ENCODE measurements at places on chromosomes 12 and 14. TPM values are rescaled to one million over a fixed set of nuclear protein-coding genes. Genes with fewer than 3 reads are reported as not detected.

Gene SOCS2
- 40.8 TPM for total RNA-seq

Gene IFNG-AS1
- total RNA-seq = 0.25 TPM

- no peak overlapping the region for H3K4me3 ChIP-seq
- peaks cover 18% of the 10 kb centered on the region for H3K36me3 ChIP-seq
- no peaks in the 10 kb centered on the region for H3K27me3 ChIP-seq
- no peak overlapping the region for H3K27ac ChIP-seq
- no peak for DNase-seq
These were observed 6.1 kb downstream of the IFFO1 start for GRCh38 chr12:6549684-6550151.

DNA sequence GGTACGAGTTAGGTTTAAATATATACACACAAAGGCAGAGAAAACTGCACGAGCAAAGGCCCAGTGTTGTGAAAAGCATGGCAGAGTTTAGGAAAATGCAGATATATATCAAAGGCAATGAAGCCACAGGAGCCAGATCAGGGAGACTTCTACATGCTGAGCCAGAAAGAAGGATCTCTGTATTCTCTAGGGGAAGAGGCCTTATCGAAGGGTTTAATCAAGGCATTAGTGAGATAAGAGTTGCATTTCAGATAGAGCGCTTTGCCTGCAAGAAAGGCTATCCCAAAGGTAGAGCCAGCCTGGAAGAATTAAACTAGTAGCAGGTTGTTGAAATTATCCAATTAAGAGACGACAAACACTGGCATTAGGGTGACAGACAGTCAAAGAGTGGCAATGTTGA lies 7.6 kb downstream of the PTPRO start:
- H3K36me3 ChIP-seq = no peaks in the 10 kb centered on the region
- H3K4me3 ChIP-seq = no peak overlapping the region
- DNase-seq = no peak
- H3K27ac ChIP-seq = no peak overlapping the region

GRCh38 chr12:90015228-90015627 lies 306.6 kb upstream of the ATP2B1 start:
- no peaks in the 10 kb centered on the region for H3K36me3 ChIP-seq
- no peak for DNase-seq
- no peak overlapping the region for H3K27ac ChIP-seq

GRCh38 chr12:52539083-52539820 lies 13.7 kb downstream of the KRT71 start:
- H3K27ac ChIP-seq = no peak overlapping the region
- H3K4me3 ChIP-seq = no peak overlapping the region
- DNase-seq = no peak
- peaks cover 4% of the 10 kb centered on the region for H3K4me1 ChIP-seq
- H3K36me3 ChIP-seq = no peaks in the 10 kb centered on the region

DNA sequence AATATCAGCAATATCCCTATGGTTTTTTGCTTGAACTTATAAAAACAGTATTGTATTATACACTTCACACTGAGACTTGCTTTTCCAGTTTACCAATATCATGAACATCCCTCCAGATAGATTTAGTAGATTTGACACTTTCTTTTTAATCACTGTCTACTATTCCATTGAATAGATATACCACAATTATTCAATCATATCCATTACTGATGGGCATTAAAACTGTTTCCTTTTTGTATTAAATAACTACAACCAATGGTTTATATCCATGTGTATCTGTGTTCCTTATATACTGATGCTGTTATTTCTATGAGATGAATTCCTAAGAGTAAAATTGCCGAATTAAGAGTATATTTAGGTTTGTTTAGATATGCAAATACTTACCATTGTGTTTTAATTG lies 13.0 kb upstream of the DHRS7 start:
- no peak for DNase-seq
- no peak overlapping the region for H3K27ac ChIP-seq
- H3K4me1 ChIP-seq = peaks cover 4% of the 10 kb centered on the region
- no peak overlapping the region for H3K4me3 ChIP-seq
- H3K27me3 ChIP-seq = no peaks in the 10 kb centered on the region
- no peaks in the 10 kb centered on the region for H3K36me3 ChIP-seq

DNA sequence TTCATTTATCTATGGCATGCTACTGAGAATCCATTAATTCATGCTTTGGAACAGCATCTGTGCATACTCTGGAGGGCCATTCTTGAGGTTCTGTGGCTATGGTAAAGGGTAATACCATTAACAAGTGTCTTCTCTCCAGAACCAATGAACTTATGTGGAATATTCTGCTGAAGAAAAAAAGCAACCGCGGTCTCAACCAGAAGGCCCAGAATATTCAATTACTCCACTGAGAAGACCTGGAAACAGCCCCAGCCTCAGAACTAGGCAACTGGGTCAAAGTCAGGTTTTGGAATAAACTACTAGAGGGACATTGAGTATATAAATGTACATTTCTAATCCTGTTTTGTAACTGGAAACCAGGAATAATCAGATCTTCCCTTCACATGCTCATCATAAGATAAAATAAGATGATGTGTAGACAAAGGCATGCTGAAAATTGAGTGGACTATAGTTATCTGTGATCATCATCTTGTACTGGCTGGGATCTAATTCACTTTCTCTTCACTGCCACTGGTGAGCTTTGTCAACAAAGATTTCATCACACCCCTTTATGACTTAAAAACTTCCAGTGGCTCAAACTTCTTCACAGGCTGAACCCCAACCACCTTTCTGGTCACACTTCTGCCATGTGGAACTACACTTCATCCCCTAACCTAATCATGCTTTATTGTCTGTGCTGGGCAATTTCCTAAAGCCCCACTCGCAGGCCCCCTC lies 6.0 kb downstream of the SPTB start:
- H3K4me1 ChIP-seq = no peaks in the 10 kb centered on the region
- H3K36me3 ChIP-seq = no peaks in the 10 kb centered on the region
- peaks cover 27% of the 10 kb centered on the region for H3K27me3 ChIP-seq
- no peak overlapping the region for H3K27ac ChIP-seq

GRCh38 chr12:68245180-68246021 lies 8.0 kb downstream of the IL22 start:
- H3K4me3 ChIP-seq = no peak overlapping the region
- peaks cover 3% of the 10 kb centered on the region for H3K27me3 ChIP-seq
- no peaks in the 10 kb centered on the region for H3K36me3 ChIP-seq
- no peak for DNase-seq

DNA sequence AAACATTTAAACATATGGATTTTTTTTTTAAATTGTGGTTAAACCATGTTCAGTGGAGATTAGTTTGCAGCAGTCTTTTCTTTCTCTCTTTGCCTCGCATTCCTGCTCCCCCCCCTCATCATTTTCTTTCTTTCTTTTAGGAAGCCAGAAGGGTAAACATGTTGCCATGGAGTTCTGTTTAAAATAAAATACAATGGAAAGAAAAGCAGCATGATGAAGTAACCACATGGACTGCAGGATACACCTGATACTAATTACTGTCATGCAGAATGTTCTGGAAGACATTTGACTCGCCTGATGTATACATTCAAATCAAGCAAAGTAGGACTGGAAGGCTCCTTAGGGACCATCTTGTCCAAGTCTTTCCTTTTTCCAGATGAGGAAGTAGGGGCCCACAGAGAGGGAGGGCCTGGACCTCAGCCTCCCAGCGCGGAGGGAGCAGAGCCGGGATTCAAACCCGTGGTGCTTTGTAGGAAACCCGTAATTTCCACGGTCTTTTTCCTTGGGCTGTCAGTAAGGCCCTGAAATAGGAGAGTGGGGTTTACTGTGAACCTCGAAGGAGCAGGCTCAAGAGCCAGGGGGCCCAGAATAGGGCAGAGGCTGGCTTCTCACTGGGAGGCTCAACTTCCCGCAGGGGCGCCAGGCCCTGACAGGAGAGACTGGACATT lies 2.4 kb upstream of the MEG3 start:
- H3K27ac ChIP-seq = no peak overlapping the region
- no peaks in the 10 kb centered on the region for H3K36me3 ChIP-seq
- H3K27me3 ChIP-seq = peaks cover 34% of the 10 kb centered on the region
- DNase-seq = no peak

Gene CHST11
- 30.9 TPM for total RNA-seq

DNA sequence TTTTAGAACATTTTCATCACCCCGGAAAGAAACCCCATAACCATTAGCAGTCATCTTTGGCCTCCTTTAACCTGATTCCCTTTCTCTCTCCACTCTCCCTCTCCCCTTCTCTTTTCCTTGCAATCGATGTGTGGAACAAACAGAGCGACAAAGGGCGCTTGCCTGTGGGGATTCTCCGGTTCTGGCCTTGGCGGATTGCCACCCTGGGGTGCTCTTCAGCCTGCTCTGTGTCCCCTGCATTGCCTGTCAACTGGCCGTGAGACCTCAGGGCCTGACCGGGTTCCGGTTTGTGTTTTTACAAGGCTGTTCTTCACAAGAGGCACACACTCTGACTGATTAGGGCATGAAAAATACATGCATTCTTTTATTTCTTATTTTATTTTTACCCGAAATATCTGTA lies 27.8 kb downstream of the LRTM2 start:
- no peak overlapping the region for H3K27ac ChIP-seq
- no peaks in the 10 kb centered on the region for H3K27me3 ChIP-seq
- H3K36me3 ChIP-seq = no peaks in the 10 kb centered on the region
- no peak for DNase-seq
- no peak overlapping the region for H3K4me3 ChIP-seq
- H3K4me1 ChIP-seq = peaks cover 6% of the 10 kb centered on the region

- H3K27ac ChIP-seq = no peak overlapping the region
- no peaks in the 10 kb centered on the region for H3K4me1 ChIP-seq
- DNase-seq = no peak
- no peaks in the 10 kb centered on the region for H3K36me3 ChIP-seq
- H3K4me3 ChIP-seq = no peak overlapping the region
These were observed 105.6 kb downstream of the VEZT start for GRCh38 chr12:95323212-95323611.

- peaks cover 11% of the 10 kb centered on the region for H3K27me3 ChIP-seq
- H3K4me3 ChIP-seq = no peak overlapping the region
- no peaks in the 10 kb centered on the region for H3K4me1 ChIP-seq
These were observed 240.4 kb downstream of the SNAPC1 start for GRCh38 chr14:62002642-62003041.

- H3K4me3 ChIP-seq = no peak overlapping the region
- DNase-seq = no peak
- H3K4me1 ChIP-seq = no peaks in the 10 kb centered on the region
- H3K36me3 ChIP-seq = no peaks in the 10 kb centered on the region
These were observed 11.8 kb downstream of the SLC6A12 start for GRCh38 chr12:202081-202731.

Gene CD69
- 166 TPM for total RNA-seq

- no peaks in the 10 kb centered on the region for H3K4me1 ChIP-seq
- H3K27me3 ChIP-seq = peaks cover 6% of the 10 kb centered on the region
- no peak overlapping the region for H3K4me3 ChIP-seq
- H3K27ac ChIP-seq = no peak overlapping the region
- DNase-seq = no peak
These were observed 45.0 kb upstream of the ASPG start for GRCh38 chr14:104040539-104040938.

Gene IL26
- not detected for total RNA-seq
